ENCODE measurements at places on chromosomes 11 and 22. TPM values are rescaled to one million over a fixed set of nuclear protein-coding genes. Genes with fewer than 3 reads are reported as not detected.

Gene MS4A15
- not detected for total RNA-seq

Gene SLC43A3
- total RNA-seq: 30.2 TPM

Gene ACR
- 0.27 TPM for total RNA-seq

Gene MMP10
- 11.1 TPM for total RNA-seq

Gene APOBEC3G
- total RNA-seq: 2.1 TPM

Gene WNT7B
- not detected for total RNA-seq

Gene POU2AF1
- total RNA-seq: not detected

Gene SCO2
- total RNA-seq: 2.3 TPM

Gene MS4A3
- total RNA-seq: not detected

Gene KRTAP5-7
- not detected for total RNA-seq

Gene TIGD3
- 0.27 TPM for total RNA-seq

Gene SLC39A13
- 40.1 TPM for total RNA-seq

Gene APOL5
- total RNA-seq: not detected

Gene MAPK8IP1
- 4.5 TPM for total RNA-seq

Gene MS4A10
- not detected for total RNA-seq

Gene TENM4
- under 0.01 TPM for total RNA-seq

Gene OR1S2
- total RNA-seq: not detected

Gene TRIM21
- total RNA-seq: 24.7 TPM

Gene OR52A1
- not detected for total RNA-seq

Gene E2F8
- 1.0 TPM for total RNA-seq

Gene RFPL2
- not detected for total RNA-seq

Gene UPK3A
- total RNA-seq: not detected

Gene ROM1
- total RNA-seq: 7.3 TPM

Gene STK33
- total RNA-seq: 0.19 TPM

Gene C1QTNF4
- 0.18 TPM for total RNA-seq

Gene PRG3
- total RNA-seq: not detected

Gene BIK
- 0.09 TPM for total RNA-seq

Gene RAG2
- not detected for total RNA-seq

Gene TRAPPC4
- total RNA-seq: 86.3 TPM

Gene C11orf24
- total RNA-seq: 7.5 TPM

Gene MOGAT2
- not detected for total RNA-seq
